ENCODE measurements at places on chromosomes 16 and 17.

GRCh38 chr16:65254144-65254543 lies 132.3 kb upstream of the CDH11 start:
- DNase-seq: no peak

GRCh38 chr16:73006026-73006425 lies 41.9 kb downstream of the ZFHX3 start:
- no peak for DNase-seq

DNA sequence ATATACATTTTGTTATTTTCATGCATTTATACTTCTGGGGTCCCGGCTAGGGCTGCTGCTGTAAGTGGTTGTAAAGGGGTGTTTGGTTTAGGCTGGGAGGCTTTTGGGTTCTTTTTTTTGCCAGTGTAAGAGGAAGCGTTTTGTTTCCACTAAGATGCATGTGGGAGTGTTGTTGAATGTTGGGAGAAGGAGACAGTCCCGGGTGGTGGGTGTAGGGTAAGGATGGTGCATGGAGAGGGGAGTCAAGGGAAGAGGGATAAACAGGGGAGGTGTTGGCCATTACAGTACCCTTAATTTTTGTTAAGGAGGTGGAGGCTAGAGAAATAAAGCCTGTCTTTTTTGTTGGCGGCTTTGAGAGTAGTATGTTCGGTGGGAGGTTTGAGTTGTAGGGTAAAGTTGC lies 8.4 kb upstream of the ZNF747 start:
- no peak for DNase-seq

DNA sequence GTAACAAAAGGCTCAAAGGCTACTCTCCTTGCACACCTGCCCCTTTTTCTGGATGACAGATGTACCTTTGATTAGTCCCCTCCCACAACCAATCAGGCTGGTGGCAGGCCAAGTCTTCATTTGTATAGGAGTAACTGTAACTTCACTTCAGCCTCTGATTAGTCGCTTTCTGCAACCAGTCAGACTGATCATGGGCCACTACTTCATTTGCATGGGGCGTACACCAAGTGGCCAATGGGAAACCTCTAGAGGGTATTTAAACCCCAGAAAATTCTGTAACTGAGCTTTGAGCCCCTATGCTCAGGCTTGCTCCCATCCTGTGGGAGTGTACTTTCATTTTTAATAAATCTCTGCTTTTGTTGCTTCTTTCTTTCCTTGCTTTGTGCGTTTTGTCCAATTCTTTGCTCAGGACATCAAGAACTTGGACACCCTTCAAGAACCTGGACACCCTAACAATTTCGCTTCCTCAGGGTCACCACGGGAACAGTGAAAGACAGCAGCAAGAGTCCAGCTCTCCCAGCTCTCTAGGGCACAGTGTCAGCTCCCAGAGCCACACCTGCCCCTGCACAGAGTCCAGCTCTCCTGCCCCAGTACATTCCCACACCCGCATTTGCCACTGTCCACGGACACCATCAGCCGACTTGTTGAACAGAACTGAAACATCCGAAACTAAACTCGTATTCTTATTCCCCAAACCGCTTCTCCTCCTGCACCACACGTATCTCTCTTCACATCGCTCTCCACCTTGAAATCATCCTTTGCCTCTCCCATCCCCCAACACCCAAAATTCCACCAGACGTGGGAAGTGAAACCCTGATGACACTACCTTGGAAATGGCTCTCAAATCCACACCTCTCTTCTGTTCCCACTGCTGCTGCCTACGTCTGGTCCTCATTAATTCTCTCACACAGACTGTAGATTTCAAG lies 53.4 kb downstream of the ABCC12 start:
- no peak for DNase-seq

DNA sequence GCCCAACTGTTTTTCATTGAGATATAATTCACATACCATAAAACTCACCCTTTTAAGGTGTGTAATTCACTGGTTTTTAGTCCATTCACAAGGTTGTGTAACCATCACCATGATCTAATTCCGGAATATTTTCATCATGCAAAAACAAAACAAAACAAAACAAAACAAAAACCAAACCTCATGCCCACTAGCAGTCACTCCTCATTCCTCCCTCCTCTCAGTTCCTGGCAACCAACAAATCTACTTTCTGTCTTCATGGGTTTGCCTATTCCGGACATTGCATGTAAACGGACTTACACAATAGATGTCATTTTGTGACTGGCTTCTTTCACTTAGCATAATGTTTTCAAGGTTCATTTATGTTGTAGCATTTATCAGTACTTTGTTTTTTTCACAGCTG lies 4.5 kb upstream of the NOD2 start:
- no peak for DNase-seq

- no peak for DNase-seq
These were observed 348.9 kb upstream of the ASIC2 start for GRCh38 chr17:33642002-33642401.

DNA sequence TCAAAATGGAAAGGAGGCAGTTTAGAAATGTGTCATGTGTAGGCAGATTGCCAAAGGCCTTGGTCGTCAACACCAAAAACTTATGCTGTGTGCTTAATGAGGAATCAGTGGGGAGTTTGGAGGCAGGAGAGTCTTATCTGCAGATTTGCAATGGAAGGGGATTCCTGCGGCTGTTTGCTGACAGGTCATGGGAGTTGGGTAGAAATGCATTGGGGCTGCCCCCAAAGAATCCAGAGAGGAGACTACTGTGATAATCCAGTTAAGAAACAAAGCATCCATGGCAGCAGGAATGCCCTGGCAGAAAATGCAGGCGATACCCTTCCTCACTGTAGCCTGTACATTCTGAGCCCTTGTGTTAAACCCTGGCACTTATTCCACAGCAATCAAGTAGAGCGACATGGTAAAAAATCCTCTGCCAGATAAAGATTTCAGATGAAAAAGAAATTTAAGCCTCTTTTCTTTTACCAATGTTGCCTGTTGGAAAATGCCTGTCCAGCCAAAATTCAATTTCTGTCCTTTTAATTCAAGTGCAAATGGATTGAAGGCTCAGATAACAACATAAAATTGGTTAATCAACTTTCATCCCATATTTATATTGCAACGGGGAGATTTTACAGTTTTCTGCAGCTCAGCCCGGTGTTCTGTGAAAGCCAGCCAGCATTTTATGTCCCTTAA lies 491.0 kb upstream of the CDH5 start:
- no peak for DNase-seq

GRCh38 chr17:1460233-1460632 lies 4.2 kb upstream of the CRK start:
- DNase-seq: no peak

- DNase-seq: no peak
These were observed 5.5 kb upstream of the NCBP3 start for GRCh38 chr17:3851461-3852100.

DNA sequence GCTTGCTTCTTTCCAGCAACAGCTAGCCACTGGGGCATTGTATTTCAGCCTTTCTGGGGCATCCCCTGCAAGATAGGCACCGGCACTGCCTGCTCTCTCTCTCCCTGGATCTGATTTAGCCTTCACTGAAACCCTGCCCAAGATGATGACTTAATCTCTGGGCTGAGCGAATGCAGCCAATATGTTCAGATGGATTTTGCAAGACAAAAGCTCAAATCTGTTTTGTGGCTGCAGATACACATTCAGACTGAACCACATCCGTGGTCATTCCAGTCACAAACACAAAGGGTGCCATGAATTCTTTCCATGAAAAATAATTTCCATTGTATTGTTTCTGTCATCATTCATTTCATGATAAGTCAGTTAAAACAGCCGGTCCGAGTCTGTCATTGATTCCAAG lies 24.2 kb downstream of the SOST start:
- no peak for DNase-seq

- no peak for DNase-seq
These were observed 40.3 kb upstream of the DDX52 start for GRCh38 chr17:37683454-37683984.
